Esophagus squamous epithelium (tissue), 5 donors: ENCODE measurements at places on chromosomes 7 and 10.

DNA sequence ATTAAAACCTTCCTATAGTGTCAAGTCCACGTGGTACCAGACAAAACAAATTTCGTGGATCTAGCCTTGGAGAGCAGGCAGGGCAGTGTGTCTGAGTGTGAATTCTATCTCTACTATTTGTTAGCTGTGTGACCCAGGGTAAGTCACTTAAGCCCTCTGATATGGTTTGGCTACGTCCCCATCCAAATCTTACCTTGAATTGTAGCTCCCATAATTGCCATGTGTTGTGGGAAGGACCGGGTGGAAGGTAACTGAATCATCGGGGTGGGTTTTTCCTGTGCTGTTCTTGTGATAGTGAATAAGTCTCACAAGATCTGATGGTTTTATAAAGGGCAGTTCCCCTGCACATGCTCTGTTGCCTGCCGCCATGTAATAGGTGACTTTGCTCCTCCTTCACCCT, 2.8 kb upstream of the NPFFR1 start:
- no peak for DNase-seq

DNA sequence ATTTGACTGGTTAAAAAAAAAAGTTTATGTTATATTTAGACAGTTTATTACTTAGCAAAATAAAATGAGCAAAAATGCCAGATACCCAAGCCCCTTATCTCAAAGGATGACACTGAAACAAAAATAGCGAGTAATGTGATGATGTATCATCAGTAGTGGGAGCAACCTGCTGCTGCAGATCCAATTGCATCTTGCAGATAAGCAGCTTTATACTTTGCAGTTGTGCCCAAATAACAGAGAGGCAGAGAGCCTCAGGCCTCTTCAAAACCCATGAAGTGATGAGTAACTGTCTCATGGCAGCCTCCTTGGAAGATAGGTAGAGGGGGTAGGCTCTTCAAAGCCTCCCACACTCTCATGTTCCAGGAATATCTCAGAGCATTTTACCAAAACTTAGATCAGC, 468.2 kb upstream of the LRRTM3 start:
- DNase-seq = no peak

DNA sequence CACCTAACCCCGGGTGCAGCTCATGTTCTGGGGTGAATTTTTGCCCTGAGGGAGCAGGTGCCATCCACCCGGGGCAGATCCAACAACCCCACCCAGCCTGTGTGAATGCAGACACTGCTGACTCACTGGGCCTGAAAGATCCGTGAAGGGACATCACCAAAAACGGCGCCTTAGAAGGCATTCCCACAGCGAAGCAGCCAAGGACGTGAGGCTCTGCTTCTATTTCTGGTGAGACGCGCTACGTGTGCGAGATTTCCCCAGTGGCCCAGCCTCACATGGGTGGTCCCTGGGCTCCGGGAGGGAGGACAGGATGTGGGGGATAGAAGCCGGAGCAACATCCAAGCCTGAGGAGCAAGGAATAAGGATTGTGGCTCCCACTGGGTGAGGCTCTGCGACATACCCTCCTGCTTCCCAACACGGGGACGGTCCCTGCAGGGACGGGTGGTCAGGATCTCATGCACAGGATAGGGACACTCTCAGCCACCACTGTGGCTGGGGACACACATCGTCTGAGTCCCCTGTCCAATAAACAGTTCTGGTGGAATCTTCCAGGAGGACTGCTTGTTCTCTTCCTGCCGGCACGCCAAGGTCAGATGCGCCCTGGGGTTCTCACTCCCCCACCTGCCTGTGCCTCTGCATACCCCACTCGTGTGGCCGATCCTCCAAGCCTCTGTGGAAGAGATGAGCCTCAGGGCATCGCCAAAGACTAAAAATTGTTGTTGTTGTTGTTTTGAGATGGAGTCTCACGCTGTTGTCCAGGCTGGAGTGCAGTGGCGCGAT, 70.2 kb downstream of the ZRANB1 start:
- no peak for DNase-seq

DNA sequence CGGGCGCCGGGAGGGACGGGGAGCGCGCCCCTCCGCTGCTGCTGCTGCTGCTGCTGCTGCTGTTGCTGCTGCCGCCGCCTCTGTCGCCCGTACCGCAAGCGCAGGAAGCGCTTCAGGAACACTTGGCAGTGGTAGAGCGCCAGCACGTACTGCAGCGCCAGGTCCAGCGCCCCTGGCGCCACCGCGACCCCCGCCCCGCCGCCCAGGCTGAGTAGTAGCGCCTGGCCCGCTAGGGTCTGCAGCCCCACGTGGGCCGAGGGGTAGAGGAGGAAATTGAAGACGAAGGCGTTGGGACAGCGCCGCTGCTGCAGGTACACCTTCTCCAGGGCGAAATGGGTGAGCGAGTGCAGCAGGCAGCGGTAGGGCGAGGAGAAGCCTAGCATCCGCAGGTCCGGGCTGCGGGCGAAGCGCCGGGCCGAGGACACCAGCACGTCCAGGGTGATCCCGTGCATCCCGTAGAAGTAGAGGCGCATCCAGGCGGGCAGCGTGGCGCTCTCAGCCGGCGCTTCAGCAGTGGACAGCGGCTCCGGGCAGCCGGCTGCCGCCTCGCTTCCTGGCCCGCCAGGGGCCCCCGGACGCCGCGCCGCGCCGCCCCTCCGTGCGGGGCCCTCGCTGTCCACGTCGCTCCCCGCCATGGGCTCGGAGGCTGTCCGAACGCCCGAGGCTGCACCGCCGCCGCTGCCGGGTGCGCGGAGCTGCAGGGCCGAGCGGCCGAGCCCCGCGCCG, at the start of gene TMEM229A:
TMEM229A (minus strand) TSS at position 699 of the 726 bp plus-strand sequence; CDS start at position 635, 64 bp downstream.
- DNase-seq = no peak

- no peak for DNase-seq
Observed at GRCh38 chr10:11610166-11610825, 1.2 kb downstream of the USP6NL start.

GRCh38 chr10:89518876-89519842, 16.2 kb downstream of the SLC16A12 start:
- DNase-seq = no peak

- DNase-seq = no peak
Observed at GRCh38 chr10:103510046-103510685, 16.7 kb downstream of the NEURL1 start.

GRCh38 chr10:806451-807162, 117.1 kb upstream of the DIP2C start:
- no peak for DNase-seq

DNA sequence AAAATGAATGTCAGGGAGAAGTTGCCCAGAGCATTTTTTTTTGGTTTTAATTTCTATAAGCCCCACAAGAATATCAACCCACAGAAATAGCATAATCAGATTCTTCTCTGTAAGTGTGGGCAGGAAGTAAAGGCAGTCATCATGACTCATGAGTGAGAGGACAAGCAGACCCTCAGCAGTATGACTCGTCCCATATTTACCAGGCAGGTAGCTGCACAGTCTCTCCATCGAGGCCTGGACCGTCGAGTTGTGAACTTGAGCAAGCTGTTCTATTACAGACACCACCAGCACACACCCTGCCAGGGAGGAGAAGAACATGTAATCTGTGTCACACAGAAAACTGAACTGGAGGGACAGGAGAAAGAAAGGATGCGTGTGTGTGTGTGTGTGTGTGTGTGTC, 37.8 kb downstream of the AOAH start:
- DNase-seq = no peak

GRCh38 chr7:12297283-12298108, 86.4 kb downstream of the TMEM106B start:
- DNase-seq = no peak

DNA sequence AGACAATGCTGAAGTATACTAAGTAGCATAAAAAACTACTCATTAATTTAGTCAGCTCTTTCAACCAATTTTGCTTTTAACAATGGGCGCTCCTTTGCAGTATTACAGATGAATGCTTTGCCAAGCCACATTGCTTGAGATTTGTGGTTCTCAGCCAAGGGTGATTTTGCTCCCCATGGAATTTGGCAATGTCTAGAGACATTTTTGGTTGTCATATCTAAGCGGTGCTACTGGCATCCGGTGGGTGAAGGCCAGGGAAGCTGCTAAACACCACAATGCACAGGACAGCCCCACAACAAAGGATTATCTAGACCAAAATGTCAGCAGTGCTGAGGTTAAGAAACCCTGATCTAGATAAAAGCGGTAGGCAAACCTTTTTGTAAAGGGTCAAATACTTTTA, 112.0 kb downstream of the UBE2H start:
- DNase-seq = no peak

DNA sequence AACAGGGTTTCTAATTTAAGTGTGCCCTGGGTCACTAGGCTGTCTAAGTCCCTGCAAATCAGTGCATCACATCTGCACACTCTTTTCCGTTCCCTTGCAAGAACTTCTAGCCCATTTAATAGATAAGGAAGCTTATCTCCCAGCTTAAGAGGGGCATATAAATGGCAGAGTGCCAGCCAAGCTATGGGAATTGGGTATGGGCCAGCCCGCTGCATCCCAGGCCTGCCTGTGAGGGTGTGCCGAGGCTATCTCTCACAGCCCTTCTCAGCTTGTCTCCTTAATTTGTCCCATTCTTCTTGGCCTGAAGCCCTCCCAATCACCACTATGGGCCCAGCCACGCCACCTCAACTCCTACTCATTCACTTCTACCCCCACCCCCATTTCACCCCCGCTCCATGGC, 14.7 kb downstream of the AQP1 start:
- no peak for DNase-seq

- no peak for DNase-seq
Observed at GRCh38 chr10:5805711-5806110, 7.5 kb downstream of the GDI2 start.

DNA sequence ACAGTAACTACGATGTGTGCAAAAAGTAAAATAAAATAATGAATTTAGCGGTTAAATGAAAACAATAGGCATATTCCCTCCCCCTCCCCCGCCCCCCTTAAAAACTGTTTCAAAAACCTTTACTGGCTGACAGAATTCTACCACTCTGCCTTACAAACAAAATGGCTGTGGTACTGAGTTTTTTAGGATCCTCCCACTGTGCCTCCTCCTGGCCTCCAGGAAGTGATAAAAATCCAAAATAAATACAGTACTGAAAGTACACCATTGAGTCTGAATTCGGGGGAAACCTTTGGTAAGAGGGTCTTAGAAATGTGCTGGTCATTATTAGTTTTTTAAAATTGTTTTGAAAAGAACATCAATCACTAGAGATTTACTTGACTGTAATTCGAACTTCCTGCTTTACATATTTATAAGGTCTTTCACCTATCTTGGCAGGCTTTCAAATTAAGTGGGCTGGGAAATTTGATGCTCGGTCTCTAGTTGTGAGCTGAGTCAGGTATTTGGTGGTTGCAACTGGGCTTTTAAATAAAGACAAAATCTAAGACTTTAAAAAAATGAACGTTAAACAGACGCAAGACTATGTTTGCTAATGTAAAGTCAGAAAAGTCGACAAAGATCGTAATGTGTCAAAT, 32.5 kb upstream of the EPC1 start:
- no peak for DNase-seq

DNA sequence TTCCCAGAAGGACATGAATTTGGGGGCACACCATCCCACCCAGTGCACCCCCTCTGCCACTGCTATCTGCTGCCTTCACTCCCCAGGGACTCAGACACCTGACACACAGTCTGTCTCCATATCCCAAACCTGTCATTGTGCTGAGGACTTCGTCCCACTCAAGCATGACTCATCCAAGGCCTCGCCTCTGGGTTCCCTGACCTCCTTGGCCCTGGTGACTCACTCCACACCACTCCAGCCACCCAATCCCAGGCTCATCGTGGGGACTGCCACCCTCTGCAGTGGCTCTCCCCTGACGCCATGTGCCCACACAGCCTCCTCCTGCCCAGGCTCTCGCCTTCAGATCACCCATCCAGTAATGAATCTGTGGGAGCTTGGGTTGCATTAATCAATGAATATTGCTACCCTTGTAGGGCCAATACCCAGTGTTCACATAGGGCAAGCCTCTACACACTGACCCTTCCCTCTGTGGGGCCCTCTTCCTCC, 6.6 kb upstream of the INSIG1 start:
- no peak for DNase-seq

DNA sequence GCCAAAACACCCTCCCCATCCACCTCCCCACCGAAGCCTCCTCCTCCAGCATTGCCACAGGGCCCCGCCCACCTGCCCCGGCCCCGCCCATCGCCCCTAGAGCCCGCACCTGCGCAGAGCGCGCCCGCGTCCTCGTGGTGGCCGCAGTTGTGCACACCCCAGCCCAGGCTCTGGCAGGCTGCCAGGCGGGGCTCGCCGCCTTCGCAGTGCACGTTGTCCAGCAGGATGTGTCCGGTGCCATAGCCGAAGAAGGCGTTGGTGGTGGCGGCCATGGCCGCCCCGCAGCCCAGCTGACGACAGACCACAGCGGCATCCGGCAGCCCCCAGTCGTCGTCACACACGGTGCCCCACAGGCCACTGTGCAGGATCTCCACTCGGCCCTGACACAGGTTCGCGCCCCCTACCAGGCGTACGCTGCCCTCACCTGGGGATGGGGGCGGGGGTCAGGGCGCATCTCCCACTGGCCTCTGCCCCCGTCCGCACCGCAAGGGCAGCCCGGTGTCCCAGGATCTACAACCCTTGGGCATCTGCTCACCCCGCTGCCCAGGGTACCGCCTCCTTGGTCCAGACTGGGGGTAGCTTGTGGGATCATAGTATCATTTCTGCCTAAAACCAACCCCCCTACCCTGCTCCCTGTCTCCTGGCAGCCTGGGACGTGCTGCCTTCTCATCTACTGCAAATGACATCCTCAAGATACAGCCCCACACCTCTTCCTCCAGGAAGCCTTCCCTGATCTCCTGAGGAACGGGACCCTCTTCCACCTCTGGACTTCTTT, 11.9 kb downstream of the SSC4D start:
- DNase-seq = peak; percentile 15

DNA sequence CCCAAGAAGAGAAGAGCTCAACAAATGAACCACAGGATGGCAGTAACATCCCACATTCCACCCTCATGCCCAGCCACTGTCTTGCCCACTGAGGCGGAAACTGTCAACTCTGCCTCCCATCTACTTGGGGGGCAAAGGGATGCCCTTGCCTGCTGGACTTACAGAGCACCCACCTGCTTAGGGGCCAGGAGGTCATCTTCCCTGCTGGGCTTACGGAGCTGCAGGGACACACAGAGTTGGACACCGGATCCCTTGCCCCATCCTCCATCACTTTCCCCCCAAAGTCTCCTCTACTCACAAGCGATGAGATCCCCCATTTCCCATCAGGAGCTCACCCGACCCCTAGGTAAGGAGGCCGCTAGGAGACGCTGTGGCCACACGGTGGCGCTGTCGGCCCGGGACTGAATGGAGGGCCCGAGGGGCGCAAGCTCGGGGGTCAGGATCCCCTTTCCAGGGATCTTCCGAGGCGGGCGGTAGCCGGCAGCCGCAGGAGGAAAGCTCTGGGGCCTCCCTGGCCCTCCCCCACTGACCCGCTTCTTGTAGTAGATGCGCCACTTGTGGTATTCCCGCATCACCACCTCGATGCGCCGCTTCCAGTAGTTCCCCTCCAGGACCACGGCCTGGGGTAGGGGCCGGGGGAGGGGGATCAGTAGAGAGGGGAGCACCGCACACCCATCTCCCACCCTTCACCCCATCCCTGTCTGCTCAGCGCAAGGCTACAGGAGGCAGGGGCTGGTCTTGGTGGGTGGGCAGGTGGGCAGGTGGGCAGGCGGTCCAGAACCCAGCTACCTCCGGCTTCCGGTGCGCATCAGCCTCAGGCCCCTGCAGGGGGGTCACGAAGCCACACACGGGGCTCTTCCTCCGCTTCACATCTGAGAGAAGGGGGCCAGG, 17.3 kb downstream of the MLXIPL start:
- no peak for DNase-seq
